GM12892 (cell line): ENCODE measurements at places on chromosomes 5 and 9.

GRCh38 chr5:159309689-159310433 lies 20.4 kb downstream of the IL12B start:
- DNase-seq = no peak

DNA sequence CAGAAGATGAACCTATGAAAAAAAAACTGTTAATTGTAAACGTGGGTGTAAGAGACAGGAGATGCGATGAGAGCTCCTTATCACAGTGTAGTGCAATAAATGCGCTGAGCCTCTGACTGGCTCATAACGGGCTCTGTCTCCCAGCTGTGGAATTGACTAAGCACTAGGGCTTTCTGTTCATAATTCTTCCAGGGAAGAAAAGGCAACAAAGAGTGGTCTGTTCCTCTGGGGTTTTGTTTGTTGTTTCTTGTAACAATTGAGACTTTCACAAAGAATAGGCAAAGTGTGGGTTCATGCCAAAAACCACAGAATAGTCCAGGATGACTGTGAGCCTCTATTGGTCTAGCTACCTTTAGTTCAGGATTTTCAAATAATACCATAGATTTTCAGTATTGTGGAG lies 39.4 kb downstream of the UBE2QL1 start:
- DNase-seq = no peak

- DNase-seq = no peak
These were observed 31.5 kb downstream of the NDUFS6 start for GRCh38 chr5:1832511-1833250.

DNA sequence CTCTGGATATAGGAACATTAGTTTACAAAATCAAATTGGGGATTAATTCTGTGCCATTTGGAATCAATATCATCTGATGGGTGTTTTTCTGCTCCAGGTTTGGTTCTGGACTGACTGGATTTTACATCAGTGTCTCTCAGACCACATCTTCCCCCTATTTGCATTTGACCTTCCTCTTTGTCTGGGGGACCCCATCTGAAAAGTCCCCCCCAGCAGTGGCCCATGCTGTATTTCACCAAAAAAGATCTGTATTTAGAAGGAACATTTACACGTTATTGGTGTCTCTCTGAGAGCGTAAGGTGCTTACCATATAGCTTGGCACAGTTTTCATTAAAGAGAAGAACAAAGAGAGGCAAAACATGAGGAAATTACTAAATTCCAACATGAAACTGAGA lies 215.6 kb upstream of the CLINT1 start:
- DNase-seq = no peak

- no peak for DNase-seq
These were observed 16.1 kb downstream of the PCSK5 start for GRCh38 chr9:75906531-75906930.

- no peak for DNase-seq
These were observed 203.8 kb downstream of the PBX3 start for GRCh38 chr9:125950880-125951471.

DNA sequence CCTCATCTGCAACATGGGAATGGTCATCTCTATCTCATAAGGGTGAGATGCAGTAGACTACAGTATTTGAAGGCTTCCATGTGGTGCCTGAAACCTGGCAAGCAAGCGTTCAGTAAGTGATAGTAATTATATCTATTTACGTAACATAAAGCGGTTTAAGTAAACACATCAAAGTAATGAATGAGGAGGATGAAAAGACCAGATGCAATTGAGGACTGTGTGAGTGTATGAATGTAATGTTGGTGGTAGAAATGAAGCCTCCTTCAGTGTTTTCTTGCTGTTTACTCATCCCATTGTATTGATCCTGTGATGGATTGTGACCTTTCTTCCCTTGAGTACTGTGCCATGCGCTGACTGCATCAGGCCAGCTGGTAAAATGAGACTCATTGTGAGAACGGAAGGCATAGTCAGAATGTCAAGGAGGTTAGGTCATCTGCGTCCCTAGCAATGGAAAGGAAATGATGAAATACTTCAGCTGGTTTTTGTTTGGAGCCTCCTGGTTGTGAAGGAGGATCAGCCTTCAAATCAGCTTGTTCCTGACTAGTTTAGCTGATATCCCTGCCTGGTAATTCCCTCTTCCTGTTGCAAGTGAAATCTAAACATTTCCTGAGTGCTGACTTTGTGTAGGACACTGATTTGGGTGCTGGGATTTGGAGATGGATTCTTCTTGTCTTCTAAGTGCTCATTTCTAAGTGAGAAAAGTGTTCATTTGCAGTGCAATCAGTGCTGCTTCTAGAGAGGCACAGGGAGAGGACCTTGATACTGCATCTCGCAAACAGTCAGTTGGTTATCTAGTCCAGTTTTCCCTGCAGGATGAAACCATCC lies 35.6 kb downstream of the TNFSF8 start:
- DNase-seq = no peak

DNA sequence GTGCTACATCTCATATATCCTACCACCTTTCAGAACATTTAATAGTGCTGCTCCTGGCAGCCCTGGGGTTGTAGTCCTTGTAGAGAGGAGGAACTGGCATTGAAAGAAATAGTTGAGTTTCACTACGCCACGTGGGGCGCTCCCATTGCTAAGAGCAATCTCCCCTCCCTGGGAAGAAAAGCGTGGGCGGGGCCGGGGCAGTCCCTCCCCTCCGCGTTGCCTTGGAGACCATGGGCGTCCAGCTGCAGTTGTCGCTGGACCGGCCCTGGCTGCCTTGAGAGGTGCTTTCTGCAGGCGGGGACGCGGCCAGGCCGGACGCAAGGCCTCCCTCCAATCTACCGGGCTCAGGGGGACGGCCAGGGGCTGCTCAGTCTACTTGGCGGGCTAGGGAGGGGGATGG lies 368 bp upstream of the CCDC180 start:
- DNase-seq = no peak

GRCh38 chr9:23117616-23118015 lies 671.0 kb downstream of the DMRTA1 start:
- no peak for DNase-seq

DNA sequence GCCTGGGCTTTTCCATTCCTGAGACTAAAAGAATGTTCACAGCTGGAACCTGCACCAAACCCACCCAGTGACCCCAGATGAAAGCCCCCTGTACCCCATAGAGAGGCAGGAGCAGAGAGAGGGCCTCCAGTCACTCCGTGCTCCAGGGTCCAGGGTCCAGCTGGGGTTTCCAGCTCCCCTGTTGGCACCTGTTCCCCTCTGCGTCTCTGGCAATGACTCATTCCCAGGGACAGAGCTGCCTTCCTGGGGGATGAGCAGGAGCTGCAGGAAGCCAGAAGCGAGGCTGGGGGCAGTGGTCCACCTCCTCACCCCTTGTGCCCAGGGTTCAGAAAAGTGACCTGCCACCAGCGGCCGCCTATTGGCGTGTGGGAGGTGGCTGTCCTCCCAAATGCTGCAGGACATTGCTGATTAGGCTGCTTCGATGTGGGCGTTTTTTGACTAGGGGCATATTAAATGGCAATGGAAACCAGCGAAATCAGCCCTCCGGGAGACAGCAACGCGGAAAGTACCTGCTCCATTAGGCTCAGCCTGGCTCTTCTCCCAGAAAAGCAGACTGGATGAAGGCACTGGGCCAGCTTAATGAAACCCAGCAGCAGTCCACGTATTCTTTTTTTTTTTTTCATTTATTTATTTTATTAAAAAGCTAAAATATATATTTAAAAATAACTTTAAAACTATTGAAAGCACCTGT lies 97.4 kb downstream of the DAP start:
- DNase-seq = no peak

DNA sequence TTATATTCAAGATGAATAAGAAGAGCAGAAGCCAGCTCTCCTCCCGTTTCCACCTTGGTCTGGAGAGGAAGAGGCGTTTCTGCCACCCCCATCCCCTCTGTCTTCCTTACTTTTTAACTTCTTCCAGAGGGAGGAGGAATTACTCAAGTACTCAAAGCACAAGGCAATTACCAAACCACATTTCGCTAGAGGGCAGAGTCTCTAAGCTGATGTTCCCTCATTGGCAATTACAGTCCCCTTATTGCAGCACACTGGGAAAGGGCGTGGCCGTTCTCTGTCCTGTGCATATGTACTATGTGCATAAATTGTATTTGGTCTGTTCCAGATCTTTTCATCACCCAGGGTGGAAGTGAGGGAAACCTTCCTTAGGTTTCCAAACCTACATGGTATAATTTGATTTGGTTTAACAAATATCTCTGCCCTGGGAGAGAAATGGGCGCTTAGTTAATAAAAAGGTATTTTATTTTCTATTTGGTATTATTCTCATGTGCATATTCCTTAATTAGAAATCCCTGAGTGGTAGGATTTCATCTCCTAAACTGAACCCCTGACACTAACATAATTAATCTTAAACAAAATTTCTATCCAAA lies 29.8 kb upstream of the ALDOB start:
- DNase-seq = no peak

- DNase-seq = no peak
These were observed 94.7 kb upstream of the NUDT12 start for GRCh38 chr5:103657301-103657700.

GRCh38 chr5:42888771-42889170 lies 77.1 kb upstream of the SELENOP start:
- no peak for DNase-seq

GRCh38 chr5:23105021-23105420 lies 251.9 kb upstream of the CDH12 start:
- no peak for DNase-seq

DNA sequence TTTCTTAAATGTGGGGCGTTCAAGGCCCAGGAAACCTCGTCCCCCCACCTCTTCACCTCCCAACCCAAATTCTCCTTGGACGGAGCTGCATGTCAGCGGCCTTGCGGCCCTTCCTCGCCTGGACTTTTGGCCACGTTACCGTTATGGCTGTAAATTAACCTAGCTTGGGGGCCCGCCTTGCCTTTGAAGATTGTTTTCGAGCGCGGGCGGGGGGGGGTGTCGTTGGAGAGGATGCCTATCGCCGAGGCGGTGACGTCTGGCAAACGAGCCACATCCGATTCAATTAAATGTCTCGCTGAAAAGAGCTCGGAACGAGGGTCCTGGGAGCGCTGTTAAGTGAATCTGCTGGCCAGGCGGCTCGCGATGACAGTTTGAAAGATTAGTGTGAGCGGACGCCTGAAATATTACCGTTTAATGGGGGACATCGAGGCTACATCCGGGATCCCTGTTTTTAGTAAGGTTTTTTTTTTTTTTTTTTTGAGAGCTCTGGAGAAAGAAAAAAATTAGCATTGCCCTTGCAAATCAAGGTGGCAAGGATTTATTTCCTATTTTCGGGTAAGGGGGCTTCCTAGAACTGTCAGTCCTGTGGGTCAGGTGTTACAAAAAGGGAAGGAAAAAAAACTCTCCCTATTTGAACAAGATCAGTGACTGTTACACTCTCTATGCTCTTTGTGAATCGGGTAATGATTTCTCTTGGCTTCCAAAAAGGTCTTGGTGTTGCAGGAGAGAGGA lies 2.3 kb upstream of the NKX2-5 start:
- DNase-seq = no peak

- no peak for DNase-seq
These were observed 597.0 kb downstream of the PSAT1 start for GRCh38 chr9:78893774-78894401.

- DNase-seq = no peak
These were observed 181.9 kb downstream of the TMEM232 start for GRCh38 chr5:110544603-110545002.

DNA sequence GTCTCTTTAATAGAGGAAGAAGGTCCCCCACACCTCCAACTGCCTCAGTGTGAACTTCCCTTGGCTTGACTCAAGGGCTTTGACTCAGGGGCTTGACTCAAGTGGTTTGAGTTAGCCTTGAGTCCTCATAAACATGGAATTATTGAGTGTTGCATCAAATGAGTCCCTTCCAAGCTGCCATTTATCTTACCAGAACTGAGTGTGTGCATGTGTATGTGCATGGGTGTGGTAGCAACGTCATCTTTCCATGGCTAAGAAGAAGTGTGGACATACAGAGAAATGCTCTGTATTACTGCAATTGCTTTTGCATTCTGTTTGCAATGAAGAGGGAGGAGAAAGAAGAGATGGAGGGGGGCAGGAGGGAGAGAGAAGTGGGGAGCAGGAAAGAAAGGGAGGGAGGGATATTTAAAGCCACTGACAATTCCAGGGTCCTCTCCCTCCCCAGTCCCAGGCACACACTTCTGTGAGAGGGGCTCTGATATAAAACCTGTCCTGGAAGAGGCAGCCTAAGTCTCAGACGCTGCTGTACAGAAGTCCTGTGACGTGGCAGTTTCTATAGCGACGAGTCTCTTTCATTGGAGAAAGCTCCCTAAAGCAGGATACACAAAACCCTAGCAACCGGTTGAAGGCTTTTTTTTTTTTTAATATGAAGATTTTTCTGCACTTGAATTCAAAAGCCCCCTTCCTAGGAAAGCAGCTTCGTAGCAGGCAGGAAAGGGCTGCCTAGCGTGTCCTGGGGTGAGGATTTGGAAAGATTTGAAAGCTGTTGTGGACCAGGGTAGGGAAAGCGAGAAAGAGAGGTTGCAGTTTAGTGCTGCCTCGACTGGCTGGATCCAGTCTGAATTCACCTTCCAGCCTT lies 93.3 kb upstream of the MAP1B start:
- no peak for DNase-seq

DNA sequence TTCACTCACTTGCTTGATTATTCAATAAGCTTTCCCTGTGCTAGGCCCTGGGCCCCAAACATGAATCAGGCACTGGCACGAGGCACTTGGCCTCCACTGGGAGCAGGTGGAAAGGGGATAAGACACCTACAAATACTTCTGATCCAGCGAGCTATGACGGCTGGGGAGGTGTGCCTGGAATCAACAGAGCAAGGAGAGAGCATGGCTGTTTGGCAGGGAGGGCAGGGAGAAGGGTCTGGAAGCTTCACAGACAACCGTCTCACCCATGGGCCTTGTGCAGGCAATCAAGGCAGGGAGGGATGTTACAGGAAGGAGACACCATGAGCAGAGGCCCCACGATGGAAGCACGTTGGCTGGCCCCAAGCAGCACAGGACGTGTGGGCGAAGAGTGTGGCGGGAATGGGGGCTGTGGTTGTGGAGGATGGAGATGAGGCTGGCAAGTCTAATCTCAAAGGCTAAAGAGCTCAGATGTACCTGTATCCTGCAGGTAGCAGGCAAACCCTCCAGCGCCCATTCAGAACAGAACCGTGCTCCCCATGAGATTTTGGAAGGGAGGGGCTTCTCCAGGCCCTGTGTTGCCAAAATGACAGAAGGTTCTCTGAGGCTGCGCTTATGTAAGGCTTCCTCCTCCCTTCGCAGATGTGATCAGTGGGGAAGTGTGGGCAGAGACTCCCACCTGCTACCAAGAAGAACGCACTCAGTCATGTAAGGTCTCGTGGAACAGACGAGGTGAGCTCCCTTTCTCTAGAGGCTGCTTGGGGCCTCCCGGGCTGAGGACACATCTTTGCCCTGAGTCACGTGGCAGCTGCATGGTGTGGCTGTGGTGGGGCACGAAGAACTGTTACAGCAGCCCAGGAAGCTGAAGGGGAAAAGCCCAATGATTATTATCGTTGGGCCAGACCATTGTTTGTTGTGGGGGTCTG lies 189.7 kb downstream of the DAB2IP start:
- DNase-seq = no peak

GRCh38 chr5:164934039-164934438 lies 1428.6 kb downstream of the MAT2B start:
- no peak for DNase-seq

GRCh38 chr5:150020249-150020648 lies 19.7 kb downstream of the HMGXB3 start:
- no peak for DNase-seq

- no peak for DNase-seq
These were observed 319.2 kb upstream of the MPDZ start for GRCh38 chr9:13598738-13599137.
